ENCODE measurements at places on chromosomes 5 and 9.

DNA sequence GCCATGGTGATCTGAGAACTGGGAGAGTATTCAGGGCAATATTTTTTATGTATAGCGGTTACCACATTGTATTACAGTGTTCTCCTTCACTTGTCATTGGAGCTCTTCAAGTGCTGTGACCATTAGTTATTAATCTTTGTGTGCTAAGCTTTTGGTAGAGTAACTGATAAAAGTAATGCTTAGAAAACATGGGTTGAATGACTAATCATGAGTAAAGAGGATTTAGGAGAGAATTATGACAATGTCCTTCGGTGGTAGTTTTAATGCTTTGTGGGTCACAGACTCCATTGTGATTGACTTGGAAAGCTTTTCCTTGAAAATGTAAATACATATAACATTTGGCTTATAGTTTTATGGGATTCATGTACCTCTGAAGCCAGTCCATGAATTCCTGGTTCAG is 21.4 kb downstream of the TGFBR1 start:
- DNase-seq: no peak

DNA sequence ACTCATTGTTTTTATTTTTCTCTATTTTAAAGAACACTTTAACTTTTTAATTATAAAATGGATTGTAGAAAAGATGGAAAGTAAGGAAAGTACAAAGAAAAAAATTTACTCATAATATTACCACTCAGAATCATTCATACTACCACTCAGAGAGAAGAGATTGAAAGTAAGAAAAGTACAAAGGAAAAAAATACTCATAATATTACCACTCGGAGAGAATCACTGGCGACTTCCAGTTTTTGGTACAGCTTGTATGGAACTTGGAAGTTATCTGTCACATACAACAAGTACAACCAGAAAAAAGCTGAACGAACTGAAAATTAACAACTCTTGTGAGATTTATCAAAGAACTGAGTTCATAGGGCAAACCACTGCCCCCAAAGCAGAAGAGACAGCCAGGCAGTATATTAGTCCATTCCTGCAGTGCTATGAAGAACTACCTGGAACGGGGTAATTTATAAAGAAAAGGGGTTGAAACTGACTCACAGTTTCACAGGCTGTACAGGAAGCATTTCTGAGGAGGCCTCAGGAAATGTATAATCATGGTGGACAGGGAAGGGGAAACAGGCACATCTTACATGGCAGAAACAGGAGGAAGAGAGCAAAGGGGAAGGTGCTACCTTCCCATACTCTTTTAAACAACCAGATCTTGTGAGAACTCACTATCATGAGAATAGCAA is 183.9 kb downstream of the SMARCA2 start:
- no peak for DNase-seq

DNA sequence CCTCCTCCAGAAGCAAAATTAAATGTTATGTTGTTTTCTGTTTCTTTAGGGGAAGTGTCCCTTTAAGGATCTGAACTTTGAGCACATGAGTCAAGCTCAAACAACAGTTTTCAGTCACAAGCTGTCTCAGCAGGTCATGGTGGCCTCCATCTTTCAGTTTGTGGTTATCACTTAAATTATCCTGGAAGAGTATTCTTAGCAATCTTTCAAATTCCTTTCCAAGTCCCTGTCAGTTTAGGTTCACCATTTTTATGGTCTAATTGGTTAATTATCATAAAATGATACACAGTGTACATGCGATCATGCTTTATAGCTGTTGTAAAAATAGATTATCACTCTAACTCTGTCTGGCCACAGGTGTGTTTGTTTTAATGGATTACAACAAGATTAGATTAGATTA is 43.1 kb upstream of the SELENOP start:
- no peak for DNase-seq

DNA sequence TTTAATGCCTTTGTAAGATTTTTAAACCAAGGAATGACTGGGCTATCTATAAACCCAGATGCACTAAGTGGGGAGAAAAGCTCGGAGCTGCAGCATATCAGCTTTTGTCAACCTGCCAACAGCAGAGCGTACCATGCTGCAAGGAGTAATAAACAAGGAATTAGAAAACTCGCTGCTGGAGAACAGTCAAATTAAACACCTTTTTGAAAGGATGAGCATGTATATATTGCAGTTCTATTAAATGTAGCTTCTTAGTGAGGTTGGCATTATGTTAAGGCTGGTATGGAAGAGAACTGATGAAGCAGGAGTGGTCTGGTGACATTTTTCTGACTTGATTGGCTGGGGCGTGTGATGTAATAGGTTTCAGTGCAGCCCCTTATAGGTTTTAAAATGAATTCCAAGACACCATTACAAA is 74.7 kb downstream of the PIK3R1 start:
- DNase-seq: no peak

DNA sequence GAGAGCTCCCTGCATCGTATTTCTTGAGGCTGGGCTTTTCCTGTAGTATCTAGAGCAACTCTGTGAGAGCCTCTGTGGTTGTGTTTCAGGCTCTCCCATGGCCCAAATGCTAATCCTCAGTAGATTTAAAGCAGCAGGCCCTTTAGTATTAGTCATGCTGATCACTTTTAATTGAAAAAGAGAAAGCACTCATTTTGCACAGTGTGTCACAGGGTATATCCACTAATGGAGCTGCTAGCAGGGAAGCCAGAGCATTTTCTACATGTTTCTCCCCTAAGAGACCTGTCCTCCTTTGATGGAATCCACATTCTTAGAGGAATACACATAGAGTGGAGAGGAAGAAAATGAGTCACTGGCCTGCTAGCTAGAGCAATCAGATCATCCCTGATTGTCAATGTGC is 348.5 kb downstream of the TMEM232 start:
- DNase-seq: no peak

GRCh38 chr5:87313216-87313615 is 45.5 kb downstream of the RASA1 start:
- no peak for DNase-seq

DNA sequence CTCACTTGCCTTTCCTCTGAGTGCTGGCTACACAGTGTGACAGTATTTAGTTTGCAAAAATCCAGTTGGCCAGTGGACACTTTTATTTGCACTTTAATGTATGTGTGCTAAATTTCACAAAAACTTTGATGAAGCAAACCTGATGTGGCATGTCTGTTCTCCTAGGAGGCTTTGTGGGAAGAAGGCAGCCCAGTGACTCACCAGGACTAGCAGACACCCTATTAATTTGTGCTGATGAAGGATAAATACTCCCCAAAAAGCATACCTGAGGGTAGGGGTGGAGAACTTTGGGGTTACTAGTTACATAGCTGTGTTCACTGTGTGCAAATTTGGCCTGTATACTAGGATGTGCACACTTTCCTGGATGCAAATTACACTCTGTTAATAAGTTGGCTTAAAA is 39.3 kb upstream of the IPPK start:
- DNase-seq: no peak

GRCh38 chr5:170937914-170938313 is 76.1 kb downstream of the RANBP17 start:
- DNase-seq: no peak

DNA sequence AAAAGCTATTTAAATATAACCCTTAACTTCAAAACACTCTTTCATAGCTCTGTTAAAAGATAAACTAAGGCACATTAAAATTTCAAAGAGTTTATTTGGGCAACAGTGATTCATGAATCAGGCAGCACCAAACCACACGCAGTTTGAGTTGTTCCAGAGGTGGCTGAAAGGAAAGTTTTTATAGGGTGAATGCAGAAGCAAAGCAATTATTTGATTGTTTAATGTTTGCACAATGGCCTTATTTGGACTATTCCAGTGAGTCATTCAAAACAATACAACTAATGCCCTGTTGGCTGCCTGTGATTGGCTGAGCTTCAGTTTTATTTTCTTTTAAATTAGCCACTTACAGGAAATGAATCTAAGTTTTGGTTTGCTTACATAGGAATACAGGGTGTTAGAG is 125.3 kb downstream of the CEP120 start:
- DNase-seq: no peak

GRCh38 chr5:88883059-88883835 is at the start of gene MEF2C:
TSS of gene MEF2C (minus strand) at chr5:88883184. CDS start at chr5:88823788, 59,396 bp downstream.
- peak; percentile 45 for DNase-seq

DNA sequence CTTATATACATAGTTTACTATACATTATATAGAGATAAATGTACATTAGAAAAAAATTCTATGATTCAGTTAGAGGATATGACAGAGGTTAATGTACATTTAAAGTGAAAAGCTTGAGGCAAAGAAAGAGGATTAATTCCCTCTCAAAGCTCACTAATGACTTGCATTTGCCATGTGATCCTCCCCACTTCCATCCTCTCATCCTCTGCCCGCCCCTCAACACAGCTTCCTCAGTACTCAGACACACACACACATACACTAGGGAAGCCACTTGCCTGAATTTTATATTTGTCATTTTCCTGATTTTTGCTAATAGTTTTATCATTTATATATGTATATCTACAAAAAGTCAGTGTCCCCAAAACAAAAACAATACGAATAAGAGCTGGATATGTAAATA is 764.5 kb downstream of the EFNA5 start:
- no peak for DNase-seq

DNA sequence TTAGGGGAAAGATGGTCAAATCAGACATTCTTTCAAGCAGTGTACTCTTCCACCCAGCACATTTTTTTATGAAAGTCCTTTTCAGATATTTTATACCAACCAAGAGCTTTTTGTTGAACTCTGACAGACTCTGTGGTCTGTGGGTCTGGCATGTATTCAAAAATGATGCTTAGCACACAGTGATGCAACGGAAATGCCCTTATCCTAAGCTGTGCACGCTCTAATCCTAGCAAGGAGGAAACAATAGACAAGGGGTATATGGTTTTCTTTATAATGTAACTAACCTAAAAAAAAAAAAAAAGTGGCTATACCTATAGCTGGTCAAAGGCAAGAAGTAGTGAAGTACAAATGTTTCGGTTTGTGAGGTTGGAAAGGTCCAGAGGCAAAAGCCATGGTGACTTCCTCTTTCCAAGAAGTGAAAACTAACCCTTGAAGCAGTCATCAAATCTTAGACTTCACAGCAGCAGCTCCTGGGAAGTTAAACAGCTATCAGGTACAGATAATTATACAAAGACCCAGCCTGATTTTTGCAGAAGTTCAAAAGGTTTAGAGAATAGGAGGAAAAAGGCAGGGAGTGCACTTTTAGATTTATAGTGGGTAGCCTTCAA is 82.5 kb downstream of the SEMA6A start:
- DNase-seq: no peak

- no peak for DNase-seq
These were observed 54.4 kb downstream of the CCDC192 start for GRCh38 chr5:127757576-127757975.

- no peak for DNase-seq
These were observed 6.3 kb upstream of the TRMT10B start for GRCh38 chr9:37747271-37747753.

GRCh38 chr5:129074903-129075302 is 19.6 kb upstream of the ISOC1 start:
- no peak for DNase-seq

GRCh38 chr9:79215821-79216220 is 355.9 kb upstream of the TLE4 start:
- no peak for DNase-seq

GRCh38 chr5:102539562-102539961 is 40.8 kb upstream of the SLCO6A1 start:
- no peak for DNase-seq

- no peak for DNase-seq
These were observed 66.6 kb downstream of the C9orf152 start for GRCh38 chr9:110141227-110141793.

DNA sequence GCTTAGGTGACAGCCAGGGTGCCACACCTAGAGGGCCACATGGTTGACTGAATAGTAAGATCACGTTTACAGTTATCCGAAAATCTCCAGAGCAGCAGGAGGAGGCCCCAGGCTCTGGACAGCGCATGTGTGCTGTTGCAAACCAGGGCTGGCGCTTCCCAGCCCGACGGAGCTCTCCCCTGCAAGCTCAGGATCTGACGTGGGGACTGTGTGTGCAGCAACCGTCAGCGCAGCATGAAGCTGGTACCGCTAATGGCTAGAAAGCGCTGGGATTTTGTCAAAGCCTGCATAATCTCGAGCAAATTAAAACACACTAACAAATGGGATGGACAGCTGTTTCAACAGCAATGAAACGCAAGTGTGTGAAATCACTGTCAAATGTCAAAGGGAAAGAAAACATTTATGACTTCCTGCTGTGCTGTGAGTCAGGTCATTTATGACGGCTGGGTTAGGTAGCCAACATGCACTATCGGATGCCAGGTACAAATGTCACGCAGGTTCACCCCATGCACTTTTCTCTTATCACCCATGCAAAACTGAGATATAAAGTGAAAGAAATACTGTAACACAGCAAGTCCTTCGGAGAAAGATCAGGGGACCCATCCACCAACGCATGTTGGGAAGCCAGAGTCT is 7.5 kb downstream of the SURF4 start:
- no peak for DNase-seq

GRCh38 chr9:17604556-17604955 is 25.7 kb downstream of the SH3GL2 start:
- no peak for DNase-seq

GRCh38 chr5:157651623-157652376 is 438 bp downstream of the SOX30 start:
- no peak for DNase-seq

- DNase-seq: no peak
These were observed 19.2 kb downstream of the RNF145 start for GRCh38 chr5:159190170-159190569.

GRCh38 chr5:6408627-6409446 is 30.5 kb upstream of the MED10 start:
- no peak for DNase-seq

- DNase-seq: no peak
These were observed 12.8 kb upstream of the SRP19 start for GRCh38 chr5:112848116-112848811.

DNA sequence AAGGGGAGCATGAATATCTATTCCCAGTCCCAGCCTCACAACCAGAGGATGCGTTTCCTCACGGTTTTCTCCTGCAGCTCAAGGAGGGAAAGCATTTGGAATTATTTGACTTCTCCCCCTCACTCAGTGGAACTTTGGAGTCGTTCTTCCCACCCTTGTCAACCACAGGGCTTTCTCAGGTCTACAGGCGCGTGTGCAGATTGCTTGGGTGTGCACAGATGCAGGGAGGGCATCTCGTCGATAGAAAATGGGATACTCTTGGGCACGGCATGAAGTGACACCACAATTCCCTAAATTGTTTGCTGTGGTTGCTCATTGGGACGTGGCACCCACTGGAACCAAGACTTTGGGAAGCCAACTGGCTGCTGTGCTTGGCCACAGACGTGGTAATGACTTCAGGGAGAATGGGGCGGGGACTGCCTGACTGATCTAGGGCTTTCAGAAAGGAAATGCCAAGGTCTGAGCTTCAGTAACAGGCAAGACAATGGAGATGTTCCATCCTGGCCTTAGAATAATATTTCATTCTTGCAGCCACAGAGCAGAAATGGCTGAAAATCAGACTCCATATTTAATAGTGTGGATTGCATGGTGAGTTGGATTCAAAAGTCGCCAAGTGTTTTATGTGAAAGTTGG is 12.2 kb upstream of the OBP2B start:
- DNase-seq: no peak

DNA sequence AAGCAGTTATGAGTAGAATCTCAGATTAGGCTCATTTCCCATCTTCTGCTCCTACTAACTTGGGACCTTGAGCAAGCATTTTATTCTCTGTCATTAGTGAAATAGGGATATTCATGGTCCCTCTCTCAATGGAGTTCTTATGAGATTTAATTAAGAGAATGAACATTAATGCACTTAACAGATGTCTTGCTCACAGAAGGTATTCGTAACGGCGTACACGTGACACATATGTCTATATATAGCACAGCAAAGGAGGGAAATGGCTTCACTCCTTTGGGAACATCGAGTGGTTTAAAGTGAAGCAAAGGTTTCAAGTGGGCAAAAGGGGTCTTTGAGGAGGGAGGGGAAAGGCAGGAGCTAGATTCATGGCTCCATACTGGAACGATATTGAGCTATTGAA is 24.6 kb downstream of the KDM4C start:
- no peak for DNase-seq

Data from C1 segment of cervical spinal cord (tissue), 14 donors.